ENCODE measurements at places on chromosomes 5 and 9. TPM values are rescaled to one million over a fixed set of nuclear protein-coding genes. Genes with fewer than 3 reads are reported as not detected.

- no peak for DNase-seq
These were observed 255.2 kb downstream of the SGCD start for GRCh38 chr5:156582193-156582598.

GRCh38 chr5:96636594-96636993 lies 25.6 kb upstream of the CAST start:
- DNase-seq = no peak

CAMK2A gene
- total RNA-seq = 0.15 TPM

SLC38A9 gene
- total RNA-seq = 48.5 TPM

DPM2 gene
- 46.1 TPM for total RNA-seq

PCDHB12 gene
- 2.3 TPM for total RNA-seq

Measured in H9 (cell line).